ENCODE measurements at places on chromosomes 4 and X. TPM values are rescaled to one million over a fixed set of nuclear protein-coding genes. Genes with fewer than 3 reads are reported as not detected.

ADD1 gene
- total RNA-seq, result 96.8 TPM

USP17L26 gene
- not detected for total RNA-seq

RADX gene
- total RNA-seq, result 0.08 TPM

USP17L10 gene
- total RNA-seq, result not detected

NUDT11 gene
- 3.0 TPM for total RNA-seq

NOX1 gene
- 0.08 TPM for total RNA-seq

NPY5R gene
- total RNA-seq, result not detected

SH2D1A gene
- not detected for total RNA-seq

LEF1 gene
- not detected for total RNA-seq

F9 gene
- total RNA-seq, result not detected

FAM184B gene
- 0.01 TPM for total RNA-seq

CBR4 gene
- 4.7 TPM for total RNA-seq

RAB9B gene
- total RNA-seq, result 0.04 TPM

TMEM35A gene
- 0.06 TPM for total RNA-seq

UGT8 gene
- 0.10 TPM for total RNA-seq

GYPE gene
- not detected for total RNA-seq

MAGEA1 gene
- total RNA-seq, result 0.11 TPM

DCLK2 gene
- 8.0 TPM for total RNA-seq

CDX4 gene
- not detected for total RNA-seq

JADE3 gene
- total RNA-seq, result 11.3 TPM

FOXO4 gene
- 1.4 TPM for total RNA-seq

RHOH gene
- 0.20 TPM for total RNA-seq

LDOC1 gene
- total RNA-seq, result 103 TPM

STS gene
- 2.0 TPM for total RNA-seq

MAGIX gene
- total RNA-seq, result 1.9 TPM

DAPP1 gene
- total RNA-seq, result not detected

BTC gene
- 0.92 TPM for total RNA-seq

CITED1 gene
- total RNA-seq, result 2.0 TPM

OPHN1 gene
- 1.9 TPM for total RNA-seq

NWD2 gene
- not detected for total RNA-seq

STIM2 gene
- 9.5 TPM for total RNA-seq

RGN gene
- total RNA-seq, result not detected

MAGEE2 gene
- total RNA-seq, result not detected

MAGEA2 gene
- not detected for total RNA-seq

MAP7D2 gene
- total RNA-seq, result 6.3 TPM

MID2 gene
- 9.5 TPM for total RNA-seq

PRRG3 gene
- not detected for total RNA-seq

ATP11C gene
- 10.9 TPM for total RNA-seq

TRPC5OS gene
- total RNA-seq, result not detected

FBXL5 gene
- total RNA-seq, result 26.8 TPM

CLTRN gene
- total RNA-seq, result 0.77 TPM

FANCB gene
- 3.1 TPM for total RNA-seq

MMRN1 gene
- total RNA-seq, result not detected

NPY1R gene
- total RNA-seq, result not detected

SYP gene
- 3.2 TPM for total RNA-seq

HTN1 gene
- total RNA-seq, result not detected

TLR1 gene
- total RNA-seq, result 0.14 TPM

KLHL4 gene
- 7.7 TPM for total RNA-seq

SLC4A4 gene
- 0.97 TPM for total RNA-seq

UGT2B17 gene
- not detected for total RNA-seq

BMP3 gene
- not detected for total RNA-seq

ING2 gene
- 9.8 TPM for total RNA-seq

SSX1 gene
- not detected for total RNA-seq

PLP1 gene
- total RNA-seq, result not detected

FGF5 gene
- 0.11 TPM for total RNA-seq

DMD gene
- total RNA-seq, result 0.06 TPM

AMBN gene
- total RNA-seq, result not detected

ARMCX4 gene
- 0.50 TPM for total RNA-seq

All from A549 treated with dexamethasone at 1 μM for 4 hours (cell line).